Neural crest cell (in vitro differentiated cells): ENCODE measurements at places on chromosomes 1 and 21.

- no peak for DNase-seq
Observed at GRCh38 chr1:218281285-218281684, 3.8 kb upstream of the RRP15 start.

GRCh38 chr21:27033471-27033870, 66.6 kb upstream of the ADAMTS5 start:
- DNase-seq, result no peak

DNA sequence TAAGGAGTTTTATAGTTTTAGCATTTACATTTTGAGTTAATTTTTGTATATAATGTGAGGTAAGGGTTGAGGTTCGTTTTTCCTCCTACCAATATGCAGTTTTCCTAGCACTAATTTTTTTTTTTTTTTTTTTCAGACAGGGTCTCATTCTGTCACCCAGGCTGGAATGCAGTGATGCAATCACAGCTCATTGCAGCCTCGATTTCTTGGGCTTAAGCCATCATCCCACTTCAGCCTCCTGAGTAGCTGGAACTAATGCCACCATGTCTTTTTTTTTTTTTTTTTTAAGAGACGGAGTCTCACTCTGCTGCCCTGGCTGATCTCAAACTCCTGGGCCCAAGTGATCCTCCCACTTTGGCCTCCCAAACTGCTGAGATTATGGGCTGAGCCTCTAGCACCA, 2.5 kb upstream of the UBASH3A start:
- no peak for DNase-seq

DNA sequence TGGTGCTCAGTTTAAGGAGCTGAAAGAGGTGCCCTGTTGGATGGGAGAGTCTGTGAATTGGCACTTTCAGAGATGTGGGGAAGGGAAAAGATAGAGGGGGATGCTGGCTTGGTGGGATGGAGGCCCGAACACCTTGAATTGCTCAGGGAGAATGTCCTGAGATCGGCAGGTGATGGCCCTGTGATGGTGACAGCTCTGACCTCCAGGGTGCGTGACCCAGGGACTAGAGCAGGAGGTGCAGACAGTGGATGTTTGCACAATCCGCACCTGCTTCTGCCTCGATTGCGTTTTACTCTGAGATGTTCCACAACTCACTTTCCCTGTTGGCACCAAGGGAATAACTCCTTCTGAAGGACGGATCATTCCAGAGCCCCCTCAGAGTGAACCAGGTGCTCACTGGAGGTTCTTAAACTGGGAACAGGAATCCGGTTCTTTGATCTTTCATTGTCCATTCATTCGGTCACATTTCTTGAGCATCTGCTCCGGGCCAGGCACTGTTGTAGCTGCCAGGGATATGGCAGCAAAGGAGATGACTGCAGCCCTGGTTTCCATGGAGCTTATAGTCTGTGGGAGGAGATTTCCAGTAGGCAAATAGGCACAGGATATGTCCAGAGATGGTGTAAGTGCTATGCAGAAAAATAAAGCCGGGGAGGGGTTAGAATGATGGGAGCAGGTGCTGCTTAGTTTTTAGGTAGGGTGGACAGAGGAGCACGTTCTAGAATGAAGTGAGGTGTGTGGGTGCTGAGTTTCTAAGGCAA, 226.6 kb upstream of the TMEM51 start:
- no peak for DNase-seq

GRCh38 chr1:224644553-224645154, 28.5 kb downstream of the CNIH3 start:
- DNase-seq, result peak; percentile 60

GRCh38 chr1:180254496-180254819, 24.4 kb downstream of the LHX4 start:
- no peak for DNase-seq

- DNase-seq, result no peak
Observed at GRCh38 chr1:12081648-12082396, 18.7 kb downstream of the TNFRSF8 start.
